B cell (primary cell): ENCODE measurements at places on chromosomes 7 and 10. TPM values are rescaled to one million over a fixed set of nuclear protein-coding genes. Genes with fewer than 3 reads are reported as not detected.

DNA sequence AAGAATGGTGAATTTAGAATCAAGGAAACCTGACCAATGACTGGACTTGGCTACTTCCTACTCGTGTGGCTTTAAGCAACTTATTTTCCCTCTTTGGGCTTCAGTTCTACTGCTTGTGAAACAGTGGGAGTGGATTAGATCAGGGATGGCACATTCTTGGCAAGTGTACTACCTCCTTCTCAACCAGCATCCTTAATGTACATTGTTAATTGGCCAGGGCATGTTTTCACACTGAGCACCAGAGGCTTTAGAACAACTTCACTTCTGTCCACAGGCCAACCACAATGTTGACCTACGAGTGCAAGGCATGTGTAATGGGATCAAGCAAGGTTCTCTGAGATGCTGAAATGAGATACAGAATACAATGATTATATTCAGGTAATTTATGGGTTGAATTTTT, 315.3 kb downstream of the ADRA2A start:
- DNase-seq = no peak

- DNase-seq = no peak
These were observed 435.5 kb downstream of the TCERG1L start for GRCh38 chr10:130875897-130876472.

Gene WDFY4
- polyA plus RNA-seq = 255 and 262 TPM in 2 replicates

DNA sequence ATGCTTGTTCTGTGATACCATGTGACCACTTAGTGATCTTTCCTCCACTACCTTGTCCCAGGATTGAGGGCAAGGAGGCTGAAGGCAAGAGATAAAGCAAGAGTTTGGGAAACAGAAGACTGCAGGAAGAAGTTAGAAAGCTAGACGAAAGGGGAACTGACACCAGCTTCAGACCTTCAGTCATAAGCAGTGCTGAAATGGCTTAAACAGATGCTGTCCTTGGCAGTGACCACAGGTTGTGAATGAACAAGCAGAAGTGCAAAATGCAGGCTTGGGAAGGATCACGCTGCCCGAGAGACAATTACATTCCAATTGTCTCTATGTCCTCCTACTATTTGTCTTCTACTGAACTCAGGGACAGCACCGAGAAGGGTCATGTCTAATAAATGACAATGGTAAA, 704.9 kb upstream of the AUTS2 start:
- DNase-seq = no peak

DNA sequence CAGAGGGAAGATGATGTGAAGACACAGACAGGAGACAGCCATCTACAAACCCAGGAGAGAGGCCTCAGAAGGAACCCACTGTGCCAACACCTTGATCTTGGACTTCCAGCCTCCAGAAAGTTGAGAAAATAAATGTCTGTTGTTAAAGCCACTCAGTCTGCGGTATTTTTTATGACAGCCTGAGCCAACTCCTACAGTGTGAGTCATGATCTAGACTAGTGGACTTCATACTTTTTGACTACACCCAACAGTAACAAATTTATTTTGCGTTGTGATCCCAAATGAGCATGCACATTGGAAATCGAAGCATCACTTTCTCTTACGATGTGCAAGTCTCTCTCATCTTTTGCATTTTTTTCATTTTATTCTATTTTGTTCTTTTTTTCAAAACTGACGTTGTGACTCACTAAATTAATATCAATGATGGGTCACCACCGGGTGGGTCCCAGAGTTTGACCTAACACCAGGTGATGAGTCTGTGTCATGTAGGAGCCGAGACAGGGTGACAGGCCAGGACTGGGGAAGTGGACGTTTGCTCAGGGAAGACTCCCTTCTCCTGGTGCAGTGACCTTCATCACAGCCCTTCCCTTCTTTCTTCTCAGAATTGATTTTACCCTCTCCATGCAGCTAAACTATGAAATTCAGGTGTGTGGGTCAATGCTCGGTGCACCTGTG, 28.9 kb downstream of the PHYH start:
- DNase-seq = no peak

DNA sequence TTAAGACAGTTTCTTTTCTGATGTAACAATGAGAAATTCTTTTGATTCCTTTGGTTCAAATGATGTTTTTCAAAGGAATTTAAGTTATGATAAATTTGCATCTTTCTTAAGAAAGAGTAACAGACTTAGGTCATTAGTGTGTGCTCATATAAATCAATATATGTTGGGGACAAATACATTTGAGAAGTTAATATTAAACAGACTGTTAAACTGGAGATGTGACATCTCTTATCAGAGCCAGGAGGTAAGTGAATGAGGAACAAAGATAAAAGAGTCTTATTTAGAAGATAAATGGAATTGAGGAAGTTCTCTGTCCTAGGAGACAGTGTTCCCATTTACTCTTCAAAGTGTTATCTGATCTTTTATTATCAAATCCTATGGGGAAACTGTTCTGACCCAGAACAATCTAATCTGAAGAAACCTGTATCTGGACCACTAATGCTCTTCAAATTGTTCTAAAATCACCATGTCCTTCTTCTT, 104.8 kb upstream of the LAMB4 start:
- no peak for DNase-seq

DNA sequence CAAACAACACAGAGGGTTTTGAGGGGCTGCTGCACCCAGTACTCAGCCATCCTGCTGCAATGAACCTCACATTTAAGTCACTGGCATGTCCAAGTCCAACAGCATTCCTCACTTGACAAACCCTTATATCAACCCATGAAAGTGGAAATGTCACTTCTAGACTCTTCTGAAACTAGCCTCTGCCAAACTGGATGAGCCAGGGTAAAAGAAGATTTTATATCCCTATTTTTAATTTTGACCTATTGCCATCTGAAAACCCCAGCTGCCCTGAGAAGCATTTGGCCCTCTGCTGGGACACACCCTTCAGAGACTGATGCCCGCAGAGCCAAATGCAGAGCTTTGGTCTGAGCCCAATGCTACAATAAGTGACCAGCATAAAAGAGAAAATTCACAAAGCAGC, 201.1 kb downstream of the ANK3 start:
- no peak for DNase-seq

Gene GPAM
- 2.6 and 3.3 TPM in 2 replicates for polyA plus RNA-seq
